ENCODE measurements at places on chromosomes 6 and 20.

GRCh38 chr6:56808871-56809359 is 146.0 kb upstream of the BEND6 start:
- no peak for DNase-seq

DNA sequence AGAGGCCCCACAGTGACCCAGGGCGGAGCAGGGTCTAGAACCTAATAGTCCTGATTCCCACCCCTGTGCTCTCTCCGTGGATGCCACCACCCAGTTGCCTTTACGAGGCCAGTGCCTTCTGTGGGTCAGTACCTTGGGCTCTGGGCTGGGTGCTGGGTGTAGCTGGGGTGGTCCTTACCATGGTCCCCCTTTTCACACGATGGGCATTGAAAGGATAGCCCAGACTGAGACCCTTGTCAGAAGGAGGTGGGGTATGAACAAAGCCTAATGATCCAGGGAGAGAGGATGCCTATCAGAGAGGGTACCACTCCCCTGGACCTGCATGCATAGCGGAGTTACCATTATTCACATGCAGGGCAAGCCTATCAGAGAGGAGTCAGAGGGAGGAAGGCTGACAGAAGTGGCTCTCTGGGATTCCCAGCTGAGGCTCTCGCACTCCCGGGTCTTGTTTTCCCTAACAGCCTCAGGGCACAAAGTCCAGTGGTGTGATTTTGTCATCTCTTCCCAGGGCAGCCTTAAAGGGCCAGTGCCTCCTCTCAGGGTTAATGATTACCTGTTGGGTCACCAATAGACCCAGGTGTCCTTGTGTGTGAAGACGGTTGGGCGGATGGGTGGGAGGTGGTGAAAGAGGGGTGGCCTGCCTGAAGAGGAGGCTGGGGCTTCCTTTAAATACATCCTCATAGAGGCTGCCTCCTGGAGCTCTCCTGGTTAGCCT is 36.2 kb downstream of the VEGFA start:
- DNase-seq = no peak

DNA sequence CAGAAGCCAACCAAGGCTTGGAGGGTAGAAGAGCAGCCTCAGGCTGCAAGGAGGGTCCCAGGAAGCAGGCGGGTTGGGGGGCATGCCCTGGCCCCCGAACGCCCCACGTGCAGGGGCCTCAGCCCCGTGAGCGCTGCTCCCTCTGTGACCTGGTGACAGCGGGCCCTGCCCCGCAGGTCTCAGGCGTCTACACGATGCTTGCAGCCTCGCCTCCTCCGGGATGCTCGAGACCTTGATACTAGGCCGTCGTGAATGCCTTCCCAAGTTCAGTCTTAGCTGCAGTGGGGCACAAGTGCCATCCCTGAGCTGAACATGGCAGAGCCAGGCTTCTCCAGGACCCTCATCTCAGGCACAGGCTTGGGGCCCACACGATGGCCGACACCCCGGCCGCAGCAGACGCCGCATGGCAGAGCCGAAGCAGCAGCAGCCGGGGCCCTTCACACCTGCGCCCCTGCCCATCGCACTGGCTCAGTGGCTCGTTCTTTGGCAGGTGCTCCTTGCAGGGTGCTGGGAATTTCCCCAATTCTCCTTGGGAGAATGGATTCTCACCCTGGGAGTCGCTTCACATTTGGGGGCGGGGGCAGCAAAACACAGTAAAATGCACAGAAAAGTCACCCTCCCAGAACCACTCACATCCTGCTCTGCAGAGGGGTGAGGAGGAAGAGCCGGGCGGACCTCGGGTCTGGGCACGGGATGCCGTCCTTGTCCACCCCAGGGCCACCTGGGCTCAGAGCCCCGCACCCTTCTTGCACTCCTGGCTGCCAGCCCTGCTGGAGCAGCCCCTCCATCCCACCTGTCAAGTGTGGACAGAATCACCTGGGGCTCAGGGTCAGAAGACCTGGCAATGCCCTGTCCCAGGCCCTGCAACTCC is 161.8 kb downstream of the DLL1 start:
- no peak for DNase-seq

DNA sequence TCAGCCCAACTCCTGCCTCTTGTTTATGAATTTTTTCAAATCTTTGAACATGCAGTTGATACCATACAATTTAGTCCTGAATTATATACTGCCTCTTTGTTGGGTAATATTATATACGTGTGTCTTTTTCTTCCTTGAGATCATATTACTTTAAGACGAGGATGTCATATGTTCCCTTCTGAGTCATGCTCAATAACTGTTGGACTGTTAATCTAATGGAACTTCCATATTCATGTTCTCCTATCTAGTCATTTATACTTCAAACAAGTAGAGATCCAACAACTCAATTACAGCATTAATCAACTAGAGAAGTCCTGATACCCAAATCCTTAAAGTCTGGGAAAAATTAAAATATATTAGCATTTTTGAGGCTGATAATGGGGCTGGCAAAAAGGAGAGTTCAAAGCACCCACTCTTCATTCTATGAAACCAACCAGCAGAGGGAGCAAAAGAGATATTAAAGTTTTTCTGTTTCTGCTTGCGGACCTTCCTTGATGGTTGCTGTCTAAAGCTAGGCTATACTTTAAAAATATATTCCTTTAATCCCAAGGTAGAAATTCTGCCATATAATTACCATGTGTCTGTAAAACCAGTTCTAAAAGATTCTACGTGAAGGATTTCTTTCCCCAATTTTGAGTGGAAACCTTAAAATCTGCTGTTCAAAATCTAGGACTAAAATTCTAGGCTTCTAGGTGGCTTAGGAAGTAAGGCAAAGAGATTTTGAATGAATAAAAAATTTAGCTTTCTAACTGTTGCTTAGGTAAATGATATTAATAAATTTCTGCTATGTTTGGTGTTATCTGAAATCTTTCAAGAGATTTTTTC is 498.9 kb downstream of the BCKDHB start:
- DNase-seq = peak; percentile 11

- no peak for DNase-seq
Measured at GRCh38 chr6:40881501-40881900, 157.5 kb downstream of the UNC5CL start.

DNA sequence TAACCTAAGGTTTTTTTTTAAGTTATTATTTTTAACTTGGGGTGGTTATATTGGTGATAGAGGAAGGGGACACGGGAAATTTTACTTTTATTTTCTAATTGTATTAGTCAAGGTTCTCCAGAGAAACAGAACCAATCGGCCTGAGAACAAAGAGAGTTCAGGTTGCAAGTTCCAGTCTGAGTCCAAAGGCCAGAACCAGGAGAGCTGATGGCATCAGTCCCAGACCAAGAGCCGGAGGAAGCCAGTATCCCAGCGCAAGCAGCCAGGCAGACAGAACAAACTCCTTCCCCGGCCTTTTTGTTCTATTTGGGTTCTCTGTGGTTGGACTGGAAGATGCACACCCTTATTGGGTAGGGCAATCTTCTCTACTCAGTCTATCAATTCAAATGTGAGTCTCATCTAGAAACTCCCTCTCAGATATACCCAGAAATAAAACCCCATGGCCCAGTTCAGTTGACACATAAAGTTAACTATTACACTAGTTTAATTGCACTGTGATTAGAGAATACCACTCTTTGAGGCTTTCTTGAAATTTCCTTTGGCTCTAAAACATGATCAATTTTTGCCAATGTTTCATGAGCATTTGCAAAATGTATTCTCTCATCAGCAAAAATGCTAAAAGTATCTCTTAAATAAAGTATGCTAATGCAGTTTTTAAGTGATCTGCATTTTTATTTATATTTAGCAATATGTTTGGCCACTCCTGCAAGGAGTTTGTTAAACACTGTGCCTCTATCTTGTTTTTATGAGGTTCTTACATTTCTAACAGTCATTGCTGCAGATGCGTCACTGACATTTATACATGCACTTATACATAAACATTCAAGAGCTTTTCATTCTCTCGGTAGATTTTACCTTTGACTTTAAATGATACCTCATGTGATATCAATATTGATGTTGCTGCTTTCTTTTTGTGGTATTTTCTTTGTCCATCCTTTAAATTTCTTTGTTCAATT is 103.2 kb upstream of the SSTR4 start:
- DNase-seq = no peak

GRCh38 chr20:47379433-47380150 is 23.1 kb upstream of the ZMYND8 start:
- DNase-seq = no peak

GRCh38 chr6:72733045-72733444 is 111.2 kb downstream of the KCNQ5 start:
- no peak for DNase-seq

All from NCI-H748 treated with DMSO at 0.1 percent for 48 hours (cell line).